ENCODE measurements at places on chromosomes 7 and 10.

DNA sequence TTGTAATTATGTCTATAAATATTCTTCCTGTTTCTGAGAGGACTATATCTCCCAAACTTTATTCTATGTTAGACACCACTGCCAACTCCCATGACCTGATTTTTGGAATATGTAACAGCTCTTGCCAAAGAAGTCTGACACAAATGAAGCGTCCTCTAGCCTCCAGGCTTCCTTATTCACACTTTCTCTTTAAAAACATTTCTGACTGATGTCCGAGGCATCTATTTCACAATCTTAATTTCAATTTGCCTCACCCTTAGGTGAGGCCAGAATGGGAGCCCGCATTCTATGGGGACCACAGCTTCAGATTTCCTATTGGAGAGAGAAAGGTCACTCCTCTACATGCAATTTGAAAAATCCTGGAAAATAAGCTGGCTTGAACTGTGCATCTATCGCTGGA lies 873.2 kb downstream of the GATA3 start:
- DNase-seq: no peak

DNA sequence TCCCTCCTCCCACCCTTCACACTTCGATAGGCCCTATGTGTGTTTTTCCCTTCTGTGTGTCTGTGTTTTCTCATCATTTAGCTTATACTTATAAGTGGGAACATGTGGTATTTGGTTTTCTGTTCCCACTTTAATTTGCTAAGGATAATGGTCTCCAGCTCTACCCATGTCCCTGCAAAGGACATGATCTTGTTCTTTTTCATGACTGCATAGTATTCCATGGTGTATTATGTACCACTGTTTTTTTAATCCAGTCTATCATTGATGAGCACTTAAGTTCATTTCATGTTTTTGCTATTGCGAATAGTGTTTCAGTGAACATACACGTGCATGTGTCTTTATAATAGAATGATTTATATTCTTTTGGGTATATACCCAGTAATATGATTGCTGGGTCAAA lies 46.3 kb upstream of the GNAT3 start:
- DNase-seq: no peak

DNA sequence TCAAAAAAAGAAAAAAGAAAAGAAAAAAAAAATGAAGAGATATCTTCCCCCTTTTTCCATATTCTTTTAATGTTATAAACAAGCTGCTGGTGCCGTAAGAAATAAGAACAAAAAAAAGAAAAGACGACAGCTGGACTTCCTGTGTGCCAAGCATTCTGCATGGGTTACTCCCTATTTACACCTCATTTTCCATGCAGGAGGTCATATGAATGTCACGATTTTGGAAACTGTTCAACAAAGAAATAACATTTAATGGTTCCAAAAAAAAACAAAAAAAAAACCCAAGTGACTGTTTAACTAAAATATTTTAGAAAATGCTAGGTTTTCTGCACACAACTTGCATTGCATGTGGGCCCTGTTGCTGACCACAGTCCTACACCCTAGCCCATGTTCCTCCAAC lies 159.3 kb downstream of the TNS3 start:
- no peak for DNase-seq

DNA sequence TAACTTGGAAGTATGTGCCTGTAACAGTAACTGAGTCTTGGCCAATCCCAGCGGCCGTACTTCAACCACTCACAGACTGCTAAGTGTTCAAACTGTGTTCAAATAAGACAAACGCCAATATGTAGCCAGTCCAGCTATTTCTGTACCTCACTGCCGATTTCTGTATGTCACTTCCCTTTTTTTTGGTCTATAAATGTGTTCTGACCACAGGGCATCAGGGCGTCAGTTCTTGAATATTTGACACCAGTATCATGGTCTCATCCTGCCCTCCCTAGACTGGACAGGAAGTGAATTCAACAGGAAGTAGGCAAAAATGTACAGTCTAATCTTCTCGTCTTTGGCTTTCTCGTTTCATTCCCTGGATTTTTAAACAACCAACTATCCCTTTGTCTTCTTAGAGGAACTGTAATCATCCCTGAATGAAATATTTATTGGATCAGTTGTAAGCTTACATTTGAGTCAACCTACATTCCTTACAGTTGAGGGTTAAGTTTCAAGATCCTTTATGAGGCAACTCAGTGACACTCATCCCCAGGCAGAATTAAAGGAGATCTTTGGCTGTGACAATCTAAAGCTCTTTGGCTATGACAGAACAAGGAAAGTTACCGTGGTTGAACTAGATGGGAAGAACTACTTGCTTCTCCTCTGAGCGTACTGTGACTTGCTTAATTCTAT lies 232.7 kb downstream of the NSUN6 start:
- DNase-seq: peak; percentile 66

DNA sequence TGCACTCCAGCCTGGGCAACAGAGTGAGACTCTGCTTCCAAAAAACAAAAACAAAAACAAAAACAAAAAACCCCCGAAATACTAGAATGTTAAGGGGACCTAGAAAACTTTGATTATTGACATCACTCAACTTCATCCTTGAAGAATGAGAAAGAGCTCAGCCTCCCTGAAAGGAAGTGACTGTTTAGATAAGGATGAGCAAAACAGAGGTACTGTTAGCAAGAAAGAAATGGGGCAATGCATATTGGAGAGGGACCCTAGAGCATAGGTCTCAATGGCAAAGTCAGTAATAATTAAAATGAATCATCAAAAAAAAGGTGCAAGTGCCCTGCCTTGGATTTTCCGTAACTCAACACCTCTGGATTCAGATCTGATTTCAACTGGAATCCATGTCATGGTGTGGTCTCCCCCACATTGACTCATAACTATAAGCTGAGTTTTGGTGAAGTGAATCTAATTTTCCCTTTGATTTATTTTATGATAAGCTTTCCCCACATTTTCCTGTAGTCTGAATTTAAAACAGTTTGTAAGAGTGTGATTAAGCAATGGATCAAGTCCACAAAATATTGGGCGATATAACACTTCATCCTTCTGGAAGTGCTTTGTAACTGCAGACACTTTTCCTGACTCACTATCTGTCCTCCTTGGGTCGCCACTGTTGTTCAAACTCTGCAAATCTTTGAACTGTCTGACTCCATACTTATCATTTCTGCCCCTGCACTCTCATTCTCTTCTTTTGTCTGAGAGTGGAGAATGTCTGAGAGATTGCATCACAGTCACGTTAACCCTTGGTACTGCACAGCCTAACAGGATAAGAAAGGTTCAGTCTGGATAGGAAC lies 224.8 kb upstream of the LYZL1 start:
- no peak for DNase-seq

DNA sequence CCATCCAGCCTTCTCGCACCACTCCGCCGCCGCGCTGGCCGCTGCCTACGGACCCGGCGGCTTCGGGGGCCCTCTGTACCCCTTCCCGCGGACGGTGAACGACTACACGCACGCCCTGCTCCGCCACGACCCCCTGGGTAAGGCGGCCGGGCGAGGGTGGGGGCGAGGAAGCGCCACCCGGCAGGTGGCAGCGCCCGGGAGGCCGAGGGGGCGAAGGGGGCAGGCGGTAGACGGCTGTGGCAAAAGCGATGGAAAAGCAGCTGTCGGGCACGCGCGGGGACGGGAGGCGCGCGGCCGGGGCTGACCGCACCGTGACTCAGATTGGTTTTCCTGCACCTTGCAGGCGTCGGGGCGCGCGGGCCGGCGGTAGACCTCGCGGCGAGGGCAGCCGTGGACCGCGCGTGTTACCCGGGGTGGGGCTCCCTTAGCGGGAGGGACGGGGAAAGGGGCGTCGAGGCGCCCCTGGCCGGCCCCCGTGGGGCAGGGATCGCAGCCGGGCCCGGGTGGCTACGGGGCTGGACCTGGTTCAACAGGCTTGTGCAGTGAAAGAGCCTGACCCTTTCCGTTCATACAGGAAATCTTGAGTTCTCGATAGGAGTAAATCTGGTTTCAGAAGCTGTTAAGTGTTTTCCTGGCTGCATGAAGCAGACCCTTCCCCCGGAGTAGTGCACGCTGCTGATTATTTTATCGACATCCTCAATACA lies 608 bp downstream of the HHEX start:
- no peak for DNase-seq

DNA sequence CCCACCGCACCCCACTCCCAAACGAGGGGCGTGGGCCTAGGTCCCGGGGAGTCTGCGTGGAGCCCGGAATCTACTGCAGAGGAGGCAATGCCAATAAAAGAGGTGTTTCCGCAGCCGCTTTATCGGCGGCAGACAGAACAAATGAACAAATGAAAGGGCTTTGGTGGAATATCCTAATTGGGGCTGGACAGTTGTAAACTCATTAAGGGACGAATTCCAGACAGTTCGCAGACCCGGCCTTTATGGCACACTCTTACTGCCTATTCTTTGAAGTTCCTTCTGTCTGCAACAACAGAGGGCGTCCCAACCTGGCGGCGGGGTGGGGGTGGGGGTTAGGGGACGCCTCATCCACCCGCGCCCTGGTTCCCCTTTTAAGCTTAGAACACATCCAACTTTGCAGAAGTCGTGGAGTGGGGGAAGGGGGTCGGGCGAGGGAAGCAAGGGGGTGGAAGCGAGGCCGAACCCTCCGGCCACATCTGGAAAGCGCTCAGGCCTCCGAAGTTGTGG lies 4.1 kb downstream of the HOXA9 start:
- DNase-seq: peak; percentile 12

DNA sequence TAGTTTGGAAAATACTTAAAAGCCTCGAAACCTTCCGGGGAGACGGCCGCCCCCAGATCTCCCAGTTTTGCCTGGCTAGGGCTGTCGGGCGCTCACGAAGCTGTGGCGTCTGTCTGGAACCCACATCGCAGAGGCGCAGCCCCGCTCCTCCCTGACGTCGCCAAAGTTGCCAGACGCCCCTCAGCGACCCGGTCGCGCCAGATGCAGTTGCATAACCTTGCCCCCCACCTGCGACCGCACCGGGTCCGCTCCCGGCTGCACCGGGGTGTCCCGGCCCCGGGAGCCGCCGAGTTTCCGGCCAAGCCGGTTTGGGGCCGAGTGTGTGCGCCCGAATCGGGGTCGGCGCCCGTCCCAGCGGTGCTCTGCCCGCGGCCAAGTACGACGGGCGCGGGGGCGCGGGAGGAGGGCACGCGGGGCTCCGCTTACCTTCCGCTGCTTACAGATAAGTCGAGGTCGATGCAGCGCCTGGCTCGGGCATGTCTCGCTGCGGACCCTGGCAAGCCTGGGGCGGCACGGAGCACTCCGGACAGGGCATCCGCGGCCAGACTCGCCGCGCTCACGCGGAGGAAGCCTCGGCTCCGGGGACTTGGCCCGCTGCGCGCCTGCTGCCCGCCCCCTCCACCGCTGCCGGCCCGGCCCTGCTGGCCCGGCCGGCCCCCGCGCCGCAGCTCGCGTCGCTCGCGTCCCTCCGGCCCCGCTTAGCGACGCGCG lies 665 bp downstream of the INSYN2A start:
- peak; percentile 23 for DNase-seq

DNA sequence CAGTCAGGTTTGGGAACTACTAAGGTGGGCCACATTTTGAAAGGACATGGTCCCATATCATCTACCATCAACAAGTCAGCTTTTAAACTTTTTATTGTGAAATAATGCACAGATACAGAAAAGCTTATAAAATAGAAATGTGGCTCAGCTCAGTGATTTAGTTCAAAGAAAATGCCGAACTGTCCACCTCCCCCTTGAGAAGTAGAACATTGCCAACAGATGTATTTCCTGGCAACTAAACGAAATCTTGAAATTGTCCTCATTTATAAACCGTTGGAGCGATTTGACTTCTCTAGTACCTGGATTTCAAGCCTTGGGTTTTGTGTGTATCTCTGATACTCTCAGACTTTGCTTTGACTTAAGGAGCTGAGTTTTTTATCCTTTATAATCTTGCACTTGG lies 32.7 kb upstream of the SMNDC1 start:
- DNase-seq: no peak

GRCh38 chr10:131751827-131752775 lies 148.7 kb upstream of the PPP2R2D start:
- no peak for DNase-seq

DNA sequence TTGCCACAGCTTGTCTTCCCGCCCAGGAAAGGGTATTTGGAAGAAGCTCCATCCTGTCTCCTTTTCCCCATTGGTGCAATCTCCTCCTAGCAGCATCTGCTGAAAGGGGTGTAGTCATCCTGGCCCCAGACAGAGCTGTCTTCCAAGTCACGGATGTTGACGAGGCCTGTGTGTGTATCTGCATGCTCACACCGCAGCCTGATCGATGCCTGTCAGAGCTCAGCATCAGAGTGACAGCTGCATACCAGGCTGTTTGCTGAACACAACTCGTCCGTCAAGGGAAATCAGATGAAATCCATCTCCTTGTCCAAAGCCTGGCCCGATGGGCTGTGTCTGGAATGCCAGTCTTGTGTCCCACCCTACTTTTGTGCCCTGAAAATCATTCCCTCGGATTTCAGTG lies 21.2 kb upstream of the LRRC4 start:
- no peak for DNase-seq

GRCh38 chr10:77898323-77899079 lies 28.1 kb downstream of the DLG5 start:
- DNase-seq: no peak

- DNase-seq: no peak
Measured at GRCh38 chr7:46226860-46227259, 305.8 kb upstream of the IGFBP3 start.

DNA sequence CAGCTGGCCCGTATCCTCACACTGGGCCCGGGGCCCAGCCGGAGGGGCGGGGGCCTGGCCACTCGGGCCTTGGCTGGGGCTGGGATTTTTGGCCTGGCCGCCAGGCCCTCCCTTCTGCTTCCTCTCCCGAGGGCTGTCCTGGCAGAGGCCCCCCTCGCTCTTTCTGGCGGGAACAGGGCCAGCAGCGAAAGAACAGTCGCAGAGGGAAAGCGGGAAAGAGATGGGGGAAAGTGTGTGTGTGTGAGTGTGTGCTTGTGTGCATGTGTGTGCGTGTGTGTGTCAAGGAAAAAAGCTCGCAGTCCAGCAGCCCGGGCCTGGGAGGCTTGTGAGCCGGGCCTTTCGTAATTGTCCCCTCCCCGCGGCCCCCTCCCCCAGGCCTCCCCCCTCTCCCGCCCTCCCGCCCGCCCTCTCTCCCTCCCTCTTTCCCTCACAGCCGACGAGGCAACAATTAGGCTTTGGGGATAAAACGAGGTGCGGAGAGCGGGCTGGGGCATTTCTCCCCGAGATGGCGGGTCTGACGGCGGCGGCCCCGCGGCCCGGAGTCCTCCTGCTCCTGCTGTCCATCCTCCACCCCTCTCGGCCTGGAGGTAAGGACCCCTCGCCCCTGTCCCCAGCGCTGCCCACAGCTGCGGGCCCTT lies at the start of gene ELN:
Gene ELN, plus strand, starts transcription at position 491 of the 638 bp plus-strand sequence. Its CDS starts 15 bp downstream, at position 506.
- peak; percentile 80 for DNase-seq

- DNase-seq: no peak
Measured at GRCh38 chr10:4249841-4250586, 465.0 kb upstream of the KLF6 start.

- no peak for DNase-seq
Measured at GRCh38 chr10:114801411-114801813, 20.2 kb upstream of the FHIP2A start.

All from globus pallidus (tissue), 1 donor.